ENCODE measurements at places on chromosomes 6 and 20.

- no peak for DNase-seq
Measured at GRCh38 chr6:141488488-141488887, 644.2 kb upstream of the GJE1 start.

DNA sequence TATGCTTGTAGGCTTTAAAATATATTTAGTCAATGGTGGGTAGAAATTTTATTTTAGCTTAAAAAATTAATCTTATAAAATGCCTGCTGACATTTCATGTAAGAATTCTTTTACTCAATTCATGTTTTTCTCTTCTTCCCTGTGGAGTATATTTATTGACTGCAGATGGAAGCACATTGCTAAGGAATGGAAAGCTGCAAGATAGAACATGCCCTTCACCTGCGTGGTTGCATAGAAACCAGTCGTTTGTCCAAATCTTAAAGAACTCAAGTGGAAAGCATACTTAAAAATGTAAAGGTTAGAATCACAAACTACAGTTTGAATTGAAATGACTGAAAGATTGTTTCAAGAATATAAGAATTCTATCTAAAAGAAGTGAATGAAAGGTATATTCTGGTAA lies 30.7 kb downstream of the C6orf163 start:
- DNase-seq: no peak

DNA sequence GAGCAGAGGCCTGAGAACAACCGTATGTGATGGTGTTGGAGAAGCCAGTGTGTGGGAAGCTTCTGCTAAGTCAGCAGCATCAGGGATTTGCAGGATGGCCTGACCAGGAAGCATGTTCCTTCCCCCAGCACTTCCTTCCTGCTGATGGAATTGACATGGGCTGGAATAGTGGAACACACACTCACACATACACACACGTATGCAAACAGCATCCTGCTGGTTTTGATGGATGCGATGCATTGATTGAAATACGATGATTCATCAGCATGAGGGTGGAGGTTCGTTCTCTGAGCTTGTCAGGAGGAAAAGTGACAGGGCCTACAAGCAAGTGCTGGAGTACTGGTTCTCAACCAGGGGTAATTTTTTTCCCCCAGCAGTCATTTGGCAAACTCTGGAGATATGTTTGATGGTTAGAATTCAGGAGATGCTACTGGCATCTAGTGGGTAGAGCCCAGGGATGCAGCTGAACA lies 229.1 kb downstream of the NFATC2 start:
- no peak for DNase-seq

DNA sequence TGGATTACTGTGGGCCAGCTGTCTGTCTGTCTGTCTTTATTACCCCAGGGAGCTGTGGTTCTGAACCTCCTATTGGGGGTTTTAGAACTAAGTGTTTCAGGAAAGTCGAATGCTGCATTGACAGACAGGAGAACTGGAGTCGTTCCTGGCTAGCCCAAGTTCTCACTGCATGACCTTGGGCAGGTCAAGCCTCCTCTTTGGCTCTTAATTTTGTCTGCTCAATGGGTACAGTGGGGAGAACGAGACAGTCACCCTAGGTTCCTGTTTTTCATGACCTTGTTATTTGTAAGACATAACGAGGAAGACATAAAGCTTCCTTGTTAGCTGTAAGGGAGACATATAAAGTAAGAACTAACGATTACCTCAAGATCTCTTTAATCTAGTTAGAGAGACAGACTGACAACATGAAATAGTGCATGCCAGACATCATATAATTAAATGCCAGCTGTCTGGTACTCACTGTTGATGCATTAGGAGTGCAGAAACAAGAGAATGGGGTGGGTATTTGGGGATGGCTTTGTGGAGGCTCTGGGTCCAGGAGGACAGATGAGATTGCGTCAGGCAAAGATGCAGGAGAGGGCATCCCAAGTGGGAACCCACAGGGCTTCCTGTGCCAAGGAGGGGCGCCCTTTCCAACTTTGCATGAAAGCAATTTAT lies 3.7 kb upstream of the CCDC167 start:
- no peak for DNase-seq

DNA sequence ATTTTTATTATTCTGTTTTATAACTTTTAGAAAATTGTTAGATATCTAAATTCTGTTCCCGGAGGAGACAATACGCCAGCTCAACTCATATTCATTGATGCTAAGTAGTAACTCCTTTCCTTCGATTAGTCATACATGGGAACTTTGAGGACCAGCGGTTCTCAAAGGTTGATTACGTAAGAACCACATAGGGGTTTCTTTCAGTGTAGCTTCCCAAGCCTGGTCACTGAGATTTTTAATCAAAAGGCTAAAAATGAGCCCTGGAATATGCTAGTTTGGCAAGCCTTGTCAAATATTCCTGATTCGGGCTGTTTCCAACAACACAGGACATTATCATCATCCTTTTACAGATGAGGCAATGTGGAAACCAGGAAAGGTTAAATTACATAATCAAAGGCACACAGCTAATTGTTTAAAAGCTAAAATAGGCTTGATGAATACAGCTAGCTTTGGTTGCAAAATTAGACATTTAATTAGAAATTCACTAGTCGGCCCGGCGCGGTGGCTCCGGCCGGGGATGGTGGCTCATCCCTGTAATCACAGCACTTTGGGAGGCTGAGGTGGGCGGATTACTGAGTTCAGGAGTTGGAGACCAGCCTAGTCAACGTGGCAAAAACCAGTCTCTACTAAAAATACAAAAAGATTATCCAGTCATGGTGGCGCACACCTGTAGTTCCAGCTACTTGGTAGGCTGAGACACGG lies 14.6 kb upstream of the MEI4 start:
- DNase-seq: no peak

GRCh38 chr6:6749702-6750491 lies 161.4 kb downstream of the LY86 start:
- DNase-seq: peak; percentile 32

- DNase-seq: no peak
Measured at GRCh38 chr6:135831016-135831415, 20.5 kb upstream of the PDE7B start.

- DNase-seq: no peak
Measured at GRCh38 chr6:604579-604978, 52.3 kb downstream of the HUS1B start.

GRCh38 chr6:166152660-166153059 lies 15.0 kb downstream of the TBXT start:
- DNase-seq: no peak

DNA sequence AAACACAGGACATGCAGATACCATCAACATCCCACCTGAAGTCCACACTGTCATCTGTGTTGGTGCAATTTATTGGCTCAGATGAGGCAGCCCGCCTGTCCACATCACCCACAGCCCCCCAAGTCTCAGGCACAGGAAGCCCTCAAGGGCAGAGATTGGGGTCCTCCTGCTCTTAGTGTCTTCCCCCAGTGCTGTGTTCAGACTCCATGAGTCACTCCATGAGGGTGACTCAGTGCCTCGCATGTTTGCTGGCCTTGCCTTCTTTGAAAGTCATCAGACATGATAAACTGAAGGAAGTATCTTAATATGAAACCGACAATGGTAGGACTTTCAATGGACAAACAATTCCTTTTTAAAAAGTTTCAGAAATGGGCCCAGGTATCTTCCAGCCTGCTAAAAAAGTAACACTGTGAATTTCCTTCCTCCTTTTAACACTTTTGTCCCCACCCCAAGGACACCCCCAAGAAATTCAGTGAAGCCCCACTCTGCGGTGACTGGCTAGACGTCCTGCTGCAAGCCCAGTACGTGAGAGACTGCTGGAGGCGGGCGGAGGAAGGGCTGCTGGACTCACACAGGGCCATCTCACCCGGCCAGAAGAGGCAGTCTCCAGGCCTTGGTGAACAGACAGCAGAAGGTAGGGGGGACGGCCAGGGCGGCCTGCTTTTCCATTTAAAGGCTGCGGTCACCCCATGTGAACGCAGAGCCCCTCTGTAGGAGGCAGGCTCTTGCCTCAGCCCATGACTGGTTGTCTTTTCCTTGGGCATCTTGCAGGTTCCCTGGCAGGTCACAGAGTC lies 43.0 kb upstream of the KCNK16 start:
- no peak for DNase-seq

DNA sequence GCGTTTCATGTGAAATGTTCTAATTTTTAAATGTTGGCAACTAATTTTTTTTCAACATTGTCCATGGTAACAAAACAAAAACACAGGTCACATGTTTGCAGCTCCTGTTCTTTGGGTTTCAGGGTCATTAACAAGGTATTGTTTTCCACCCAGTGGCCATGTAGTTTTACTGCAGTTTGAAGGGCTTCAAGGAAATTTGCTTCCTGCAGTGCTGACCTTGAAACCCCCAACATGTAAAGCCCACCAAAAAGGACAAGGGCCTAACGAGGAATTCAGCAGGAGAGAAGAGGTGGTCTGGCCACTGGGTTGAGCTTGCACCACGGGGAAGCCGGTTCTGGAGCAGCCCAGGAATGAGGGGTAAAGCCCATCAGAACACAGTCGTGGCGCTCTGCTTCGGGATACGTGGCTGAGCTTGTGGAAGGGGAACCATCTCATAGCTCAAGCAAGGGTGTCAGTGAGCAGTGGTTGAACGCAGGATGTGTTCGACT lies 13.9 kb upstream of the KLHL31 start:
- DNase-seq: no peak

GRCh38 chr20:33488201-33488600 lies 1.7 kb upstream of the CBFA2T2 start:
- no peak for DNase-seq

- no peak for DNase-seq
Measured at GRCh38 chr6:148837941-148838340, 91.1 kb downstream of the UST start.

DNA sequence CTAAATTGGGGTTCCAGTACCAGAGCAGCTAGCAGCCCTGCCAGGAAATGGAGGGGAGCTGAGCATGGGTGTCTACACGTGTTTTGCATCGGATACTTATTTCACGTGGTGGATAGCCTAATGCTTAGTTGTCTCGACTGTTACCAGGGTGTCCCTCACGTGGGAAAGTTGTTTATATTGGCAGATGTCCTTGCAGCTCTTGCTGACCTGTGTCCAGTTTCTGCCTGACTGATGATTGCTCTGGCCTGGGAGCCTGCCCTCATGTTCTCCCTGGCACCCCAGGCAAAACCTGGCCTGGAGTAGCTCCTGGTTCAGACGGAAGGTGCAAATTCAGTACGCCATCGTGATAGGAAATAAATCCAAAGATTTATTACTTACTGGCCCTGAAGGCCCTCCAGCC lies 11.8 kb upstream of the FERMT1 start:
- DNase-seq: no peak

GRCh38 chr6:119283979-119284545 lies 65.5 kb downstream of the MAN1A1 start:
- DNase-seq: no peak

DNA sequence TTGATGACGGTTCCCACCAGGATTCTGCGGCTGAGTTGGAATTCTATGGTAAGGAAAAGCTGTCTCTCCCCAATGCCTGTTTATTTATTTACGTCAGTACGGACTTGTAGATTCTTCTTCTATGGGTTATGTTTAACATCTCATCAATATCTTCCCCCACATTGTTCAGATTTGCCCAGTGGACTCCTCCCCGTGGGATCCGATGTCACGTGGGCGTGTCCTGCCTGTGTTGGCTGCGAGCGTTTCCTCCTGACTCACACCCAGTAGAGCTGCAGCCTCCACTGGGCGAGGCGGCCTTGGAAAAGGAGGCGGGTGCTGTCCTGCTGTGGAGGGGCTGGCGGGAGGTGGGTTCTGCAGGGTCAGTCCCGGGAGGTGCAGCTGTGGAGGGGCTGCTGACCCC lies 46.8 kb upstream of the SLCO4A1 start:
- no peak for DNase-seq

DNA sequence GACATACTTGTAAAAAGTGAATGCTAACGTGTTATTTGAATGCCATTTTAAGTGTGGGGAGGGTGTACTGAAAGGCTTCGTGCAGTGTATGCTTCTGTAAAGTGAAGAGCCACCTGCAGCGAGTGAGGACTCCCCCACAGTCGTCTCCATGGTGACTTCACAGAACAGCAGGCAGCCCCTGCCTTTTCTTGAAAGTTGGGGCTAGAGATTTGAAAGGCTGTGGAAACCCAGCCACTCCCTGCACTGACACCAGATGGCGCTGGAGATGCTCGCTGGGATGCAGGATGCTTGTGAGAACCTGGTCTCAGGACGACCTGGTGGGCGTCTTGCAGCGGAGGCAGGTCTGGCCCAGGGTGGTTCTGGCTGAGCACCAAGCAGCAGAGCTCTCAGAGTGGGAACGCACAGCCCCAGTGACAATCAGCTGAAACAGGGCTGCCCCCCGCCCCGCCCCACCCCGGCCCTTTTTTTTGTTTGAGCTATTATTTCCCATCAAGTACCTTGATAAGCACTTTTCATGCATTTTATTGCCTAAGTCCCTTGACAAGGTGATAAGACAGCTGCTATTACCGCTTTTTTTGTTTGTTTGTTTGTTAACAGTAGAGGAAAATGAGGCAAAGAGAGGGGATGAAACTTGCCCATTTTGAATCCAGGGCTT lies 150.3 kb downstream of the SYCP2 start:
- peak; percentile 18 for DNase-seq

- no peak for DNase-seq
Measured at GRCh38 chr6:111743360-111743759, 129.9 kb downstream of the FYN start.

DNA sequence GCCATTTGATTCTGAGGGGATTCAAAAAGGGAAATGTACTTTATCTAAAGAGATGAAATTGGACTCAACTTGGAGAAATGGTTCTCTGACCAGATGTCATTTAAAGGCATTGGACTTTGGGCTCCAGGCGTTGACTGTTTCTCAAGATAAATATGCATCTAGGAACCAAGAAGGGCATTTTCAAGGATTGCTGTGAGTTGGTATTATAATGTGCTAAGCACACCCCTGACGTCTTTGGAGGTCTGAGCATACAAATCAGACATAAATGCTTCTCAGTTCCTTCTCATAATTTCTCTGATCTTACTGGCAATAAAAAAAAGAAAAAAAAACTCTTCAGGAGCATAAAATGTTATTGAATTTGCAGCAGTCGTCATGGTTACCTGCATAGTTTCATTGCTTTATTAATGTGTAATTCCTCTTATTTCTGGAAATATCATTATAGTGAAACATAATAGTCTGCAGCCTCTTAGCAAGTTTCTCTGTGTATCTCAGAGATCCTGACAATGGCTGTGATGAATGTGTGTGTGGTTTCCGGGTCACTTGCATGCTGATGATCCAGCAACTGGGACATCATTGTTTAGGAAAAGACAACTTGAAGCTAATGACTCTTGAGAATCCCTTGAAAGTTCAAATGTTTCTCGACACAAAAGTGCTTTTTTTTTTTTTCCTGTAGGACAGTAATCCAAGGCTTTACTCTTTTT lies 136.0 kb downstream of the AIG1 start:
- DNase-seq: no peak

All from smooth muscle cell of the brain vasculature (primary cell).